Stimulated activated CD8-positive, alpha-beta memory T cell treated with anti-CD3 and anti-CD28 coated beads, Interleukin-15, amount 100 ng/mL, for 24 hours (primary cell): ENCODE measurements at places on chromosomes 1 and 21.

GRCh38 chr21:19340954-19341353 lies 937.4 kb upstream of the TMPRSS15 start:
- DNase-seq, result no peak

DNA sequence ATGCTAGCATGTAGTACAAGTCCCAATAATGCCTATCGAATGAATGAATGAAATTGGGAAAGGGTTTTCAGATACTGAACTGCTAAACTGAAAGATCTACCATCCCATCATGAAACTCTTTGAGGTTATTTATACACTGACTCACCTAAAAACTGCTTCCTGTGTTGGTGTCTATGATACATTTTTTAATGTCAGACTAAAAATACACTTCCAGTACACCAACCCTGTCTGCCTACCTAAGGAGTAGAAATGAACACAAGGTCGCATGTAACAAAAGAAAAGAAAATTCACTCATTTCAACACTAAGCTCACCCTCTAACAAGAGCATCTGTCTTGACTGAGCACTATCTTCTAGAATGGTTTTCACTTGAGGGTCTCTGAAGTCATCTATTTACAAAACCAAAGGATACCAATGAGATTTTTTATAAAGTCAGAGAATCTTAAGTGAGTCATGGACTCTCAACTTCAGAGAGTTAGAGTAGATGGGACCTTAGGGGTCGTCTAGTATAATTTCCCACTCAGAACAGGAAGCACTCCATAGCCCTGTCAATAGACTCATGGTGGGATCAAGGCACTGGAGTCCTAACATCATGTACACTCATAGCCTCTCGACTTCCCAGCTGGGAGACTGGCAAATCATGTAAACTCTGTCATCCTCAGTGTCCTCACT lies 53.4 kb downstream of the WLS start:
- DNase-seq, result no peak

- no peak for DNase-seq
These were observed 69.4 kb downstream of the NID1 start for GRCh38 chr1:235995511-235995910.

- no peak for DNase-seq
These were observed 92.2 kb downstream of the CD58 start for GRCh38 chr1:116478621-116479020.

DNA sequence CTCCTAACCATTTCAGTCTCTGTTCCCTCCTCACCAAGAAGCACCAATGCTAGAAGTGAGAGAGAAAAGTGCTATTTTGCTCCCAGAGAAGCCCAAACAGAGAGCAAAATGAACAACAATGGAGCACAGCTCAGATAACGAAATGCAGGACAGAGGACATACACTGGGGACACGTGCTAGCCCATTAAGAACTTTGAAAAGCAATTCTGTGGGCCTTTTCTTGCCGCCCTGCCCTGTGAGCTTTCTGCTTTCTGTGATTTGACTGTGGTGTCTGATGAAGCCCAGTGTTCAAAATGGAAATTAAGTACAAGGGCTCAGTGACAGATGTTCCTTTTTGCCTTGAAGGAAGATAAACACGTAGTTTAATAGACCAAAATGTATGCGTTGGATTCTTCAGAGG lies 130.8 kb downstream of the S1PR1 start:
- DNase-seq, result no peak

- no peak for DNase-seq
These were observed 4.1 kb upstream of the PDZK1 start for GRCh38 chr1:145711213-145711651.

GRCh38 chr1:172914501-172915144 lies 136.1 kb downstream of the TNFSF18 start:
- DNase-seq, result no peak

DNA sequence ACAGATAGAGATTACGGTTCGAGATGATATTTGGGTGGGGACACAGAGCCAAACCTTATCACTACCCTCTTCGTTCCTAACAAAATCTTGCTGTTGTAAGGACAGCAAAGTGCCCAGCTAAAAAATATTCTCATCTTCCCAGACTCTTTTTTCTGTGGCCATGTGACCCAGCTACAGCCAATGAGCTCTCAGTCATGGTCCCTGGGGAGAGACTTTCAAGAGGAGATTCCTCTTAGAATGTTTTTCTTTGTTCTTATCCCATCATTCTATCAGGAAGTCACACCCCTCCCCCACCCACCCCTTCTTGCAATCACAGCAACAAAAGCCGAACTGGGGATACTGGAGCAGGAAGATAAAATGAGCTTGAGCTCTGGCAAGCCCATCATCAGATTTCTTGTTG lies 247.1 kb downstream of the CHRM3 start:
- DNase-seq, result no peak

DNA sequence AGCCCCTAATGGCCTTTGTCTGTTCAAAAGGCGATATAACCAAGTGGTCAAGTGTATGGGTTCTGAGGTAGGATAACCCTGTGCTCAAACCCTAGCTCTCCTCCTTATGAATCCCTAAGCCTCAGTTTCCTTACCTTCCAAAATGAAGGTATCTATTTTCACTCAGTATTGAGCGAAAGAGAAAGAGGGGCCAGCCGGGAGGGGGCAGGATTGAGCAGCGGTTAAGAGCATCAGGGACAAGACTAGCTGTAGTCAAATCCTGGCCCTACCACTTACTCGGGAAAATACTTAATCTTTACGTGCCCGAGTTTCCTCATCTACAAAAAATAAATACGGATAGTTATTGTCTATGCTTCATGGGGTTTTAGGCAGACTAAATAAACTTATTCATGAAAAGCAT lies 25.7 kb downstream of the LY9 start:
- no peak for DNase-seq

GRCh38 chr1:15125101-15125745 lies 28.3 kb upstream of the TMEM51 start:
- DNase-seq, result no peak

- no peak for DNase-seq
These were observed 15.9 kb downstream of the ATF6 start for GRCh38 chr1:161781995-161782394.

DNA sequence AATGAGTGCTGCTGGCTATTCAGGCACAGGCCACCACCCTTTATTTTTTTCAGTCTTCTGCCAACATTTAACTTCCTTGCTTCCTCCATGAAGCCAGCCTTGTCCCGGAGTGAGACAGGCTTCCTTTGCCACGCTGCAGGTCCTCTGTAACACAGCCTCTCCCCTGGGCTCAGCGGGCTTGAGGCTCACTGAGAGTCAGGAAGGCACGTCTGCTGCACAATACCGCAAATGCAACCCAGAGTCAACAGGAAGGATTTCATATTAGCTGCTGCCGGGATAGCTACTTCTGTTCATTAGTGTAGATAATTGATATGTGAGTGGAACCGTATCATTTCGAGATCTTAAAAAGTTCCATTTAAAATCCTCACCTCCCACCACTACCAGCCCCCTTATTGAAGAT lies 22.5 kb downstream of the MYOG start:
- no peak for DNase-seq

GRCh38 chr1:181312946-181313345 lies 170.4 kb upstream of the CACNA1E start:
- DNase-seq, result no peak

GRCh38 chr1:72062584-72062983 lies 219.8 kb downstream of the NEGR1 start:
- DNase-seq, result no peak

GRCh38 chr1:227543283-227544066 lies 19.9 kb upstream of the ZNF678 start:
- DNase-seq, result no peak

DNA sequence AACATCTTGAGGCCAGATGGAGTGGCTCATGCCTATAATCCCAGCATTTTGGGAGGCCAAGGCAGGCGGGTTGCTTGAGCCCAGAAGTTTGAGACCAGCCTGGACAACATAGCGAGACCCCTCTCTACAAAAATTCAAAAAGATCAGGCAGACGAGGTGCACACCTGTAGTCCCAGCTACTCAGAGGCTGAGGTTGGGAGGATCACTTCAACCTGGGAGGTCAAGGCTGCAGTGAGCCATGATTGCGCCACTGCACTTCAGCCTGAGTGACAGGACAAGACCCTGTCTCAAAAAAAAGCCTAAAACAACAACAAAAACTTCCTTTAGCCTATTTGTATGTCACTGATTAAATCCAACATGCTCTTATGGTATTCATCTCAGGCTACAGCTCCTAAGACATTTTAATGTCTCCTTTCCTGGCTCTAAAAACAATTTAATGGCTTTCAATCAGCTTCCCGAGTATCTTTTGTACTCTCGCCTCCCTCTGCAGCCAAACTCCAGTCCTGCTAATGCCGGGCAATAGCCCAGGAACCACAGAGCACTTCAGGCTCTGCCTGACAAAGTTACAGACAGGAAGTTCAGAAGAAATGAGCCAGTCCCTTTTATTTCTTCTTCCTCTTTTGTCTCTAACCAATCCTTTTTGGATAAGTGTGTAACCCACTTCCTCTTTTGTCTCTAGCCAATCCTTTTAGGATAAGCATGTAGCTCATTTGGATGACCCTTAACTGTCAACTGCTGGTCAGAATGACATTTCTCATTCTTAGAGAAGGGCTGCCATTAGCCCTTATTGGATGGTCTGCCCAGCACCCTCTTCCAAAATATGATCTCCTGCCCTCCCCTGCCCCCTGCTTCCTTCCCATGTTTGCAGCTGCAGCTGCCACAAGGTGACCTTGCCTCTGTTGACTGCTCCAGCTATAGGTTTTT lies 6.6 kb upstream of the DOP1B start:
- DNase-seq, result no peak

DNA sequence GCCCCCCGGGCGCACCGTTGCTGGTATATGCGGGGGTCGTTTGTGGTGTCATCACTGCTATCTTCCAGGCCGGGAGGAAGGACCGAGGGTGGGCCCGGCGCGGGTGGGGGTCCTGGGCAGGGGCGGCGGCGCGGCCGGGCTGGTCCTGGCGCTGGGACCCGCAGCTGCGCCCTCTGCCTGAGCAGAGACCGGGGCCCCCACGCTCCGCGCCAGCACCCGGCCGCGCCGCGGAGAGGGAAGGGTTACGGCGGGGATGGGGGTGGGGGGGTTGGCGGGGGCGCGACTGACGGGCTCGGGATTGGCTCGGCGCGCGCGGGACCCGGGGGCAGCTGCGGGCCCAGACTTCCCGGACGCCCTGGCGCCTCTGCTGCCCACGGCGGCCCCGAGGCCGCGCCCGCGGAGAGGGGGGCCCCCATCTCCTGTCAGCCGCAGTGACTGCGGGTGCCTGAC lies 13.8 kb upstream of the SAMD11 start:
- DNase-seq, result no peak

DNA sequence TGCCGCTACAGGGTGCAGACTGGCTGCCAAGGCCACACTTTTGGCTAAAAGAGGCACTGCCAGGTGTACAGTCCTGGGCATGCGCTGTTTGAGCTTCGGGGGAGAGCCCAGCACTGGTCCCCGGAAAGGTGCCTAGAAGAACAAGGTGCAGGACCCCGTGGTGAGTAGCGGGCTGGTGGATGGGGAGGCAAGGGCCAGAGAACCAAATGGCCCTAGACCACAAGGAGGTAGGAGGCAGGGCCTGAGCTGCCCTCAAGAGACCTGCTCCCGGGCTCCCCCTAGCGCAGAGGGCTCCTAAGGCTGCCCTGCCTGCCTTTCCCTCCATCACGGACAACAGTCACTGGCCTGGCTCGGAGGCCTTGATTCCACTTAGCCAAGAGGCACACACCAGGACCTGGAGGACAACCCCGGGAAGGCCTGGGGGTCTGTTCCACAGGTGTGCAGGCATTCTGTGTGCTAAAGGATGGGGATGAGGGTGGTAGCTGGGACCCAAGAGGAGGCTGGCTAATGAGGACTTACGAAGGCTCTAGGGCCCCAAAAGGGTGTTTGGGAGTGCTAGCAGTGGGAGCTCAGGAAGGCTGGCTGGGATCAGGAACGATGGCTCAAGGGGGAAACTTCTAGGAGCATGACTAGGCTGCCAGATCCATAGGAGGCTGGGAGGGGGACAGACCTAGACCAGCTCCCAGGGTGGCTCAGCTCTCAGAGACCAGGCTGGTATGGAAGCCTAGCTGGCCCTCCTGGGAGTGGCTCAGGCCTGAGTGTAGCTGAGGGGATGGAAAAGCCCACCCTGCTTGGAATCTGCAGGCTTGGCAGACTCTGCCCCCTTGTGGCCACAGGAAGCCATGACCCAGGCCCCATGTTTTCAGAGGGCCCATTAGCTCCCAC lies 742 bp downstream of the ARTN start:
- no peak for DNase-seq

DNA sequence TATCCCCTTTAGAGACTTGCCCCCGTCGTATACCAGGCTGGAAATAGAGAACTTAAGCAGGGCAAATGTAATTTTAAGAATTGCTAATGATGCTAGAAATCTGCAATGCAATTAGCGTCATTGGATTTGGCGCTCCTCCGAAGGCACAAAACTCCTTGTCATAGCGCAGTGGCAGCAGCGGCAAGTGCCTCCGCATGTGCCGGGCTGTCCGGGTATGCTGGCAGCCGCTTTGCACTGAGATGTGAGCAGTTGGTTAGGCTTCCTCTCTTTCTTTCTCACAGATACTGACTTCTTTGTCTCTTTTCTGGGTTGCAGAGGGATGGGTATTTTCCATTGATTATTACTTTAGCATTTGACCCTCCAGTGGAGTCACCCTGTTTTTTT lies 193.4 kb upstream of the LMO4 start:
- DNase-seq, result no peak

GRCh38 chr21:22892028-22892427 lies 1893.8 kb downstream of the NCAM2 start:
- DNase-seq, result no peak

DNA sequence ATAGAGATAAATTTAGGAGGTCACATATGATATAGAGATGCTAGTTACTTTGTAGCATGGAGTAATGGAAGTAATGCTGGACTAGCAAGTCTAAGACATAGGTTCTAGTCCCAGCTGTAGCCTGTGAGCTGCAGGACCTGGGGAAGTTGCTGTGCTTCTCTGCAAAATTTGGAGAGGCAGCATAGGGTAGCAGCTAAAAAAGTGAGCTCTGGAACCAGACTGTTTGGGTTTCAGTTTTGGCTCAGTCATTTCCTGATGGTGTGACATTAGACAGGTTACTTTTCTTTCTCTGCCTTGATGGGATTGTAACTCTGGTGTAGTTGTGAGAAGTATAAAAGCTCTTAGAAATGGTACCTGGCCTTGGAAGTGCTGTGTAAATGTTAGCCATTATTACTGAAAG lies 3.3 kb downstream of the METTL13 start:
- no peak for DNase-seq

GRCh38 chr1:13888351-13888986 lies 188.5 kb downstream of the PRDM2 start:
- DNase-seq, result no peak

DNA sequence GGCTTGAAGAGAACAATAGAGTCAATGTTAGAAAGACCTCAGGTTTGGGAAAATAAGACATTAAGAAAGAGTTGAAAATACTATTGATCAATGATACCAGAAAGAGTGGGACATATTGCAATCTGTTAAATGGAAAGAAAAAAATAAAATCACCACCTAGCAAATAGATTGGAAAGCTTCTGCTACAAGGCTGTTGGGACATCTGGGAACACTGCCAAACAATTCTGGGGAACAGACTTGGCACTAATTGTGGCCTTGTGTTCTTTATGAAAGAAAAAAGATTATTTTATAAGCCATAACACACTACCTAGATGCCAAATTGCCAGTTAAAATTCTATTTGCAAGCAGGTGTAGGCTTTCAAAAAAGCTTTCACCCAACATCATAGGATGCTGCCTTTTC lies 137.8 kb downstream of the TSEN15 start:
- no peak for DNase-seq
